H7 (cell line): ENCODE measurements at places on chromosomes 5 and 9. TPM values are rescaled to one million over a fixed set of nuclear protein-coding genes. Genes with fewer than 3 reads are reported as not detected.
A peak's percentile ranks its signal among the peaks of the same experiment; 100 is the strongest.

EQTN gene
- 0.31 and 2.1 TPM in 2 replicates for total RNA-seq

ZBTB26 gene
- total RNA-seq, result 1.9 and 2.3 TPM in 2 replicates

ITGA1 gene
- total RNA-seq, result 1.00 and 2.6 TPM in 2 replicates

PCDHA13 gene
- 1.6 and 2.5 TPM in 2 replicates for total RNA-seq

TLX3 gene
- not detected in 2 replicates for total RNA-seq

ROPN1L gene
- total RNA-seq, result 0.26 TPM in 1 of 2 replicates, not detected in the other

TNFSF15 gene
- total RNA-seq, result not detected in 2 replicates

B4GALT1 gene
- 5.5 and 6.7 TPM in 2 replicates for total RNA-seq

SPINK6 gene
- total RNA-seq, result not detected in 2 replicates

PLEKHG4B gene
- total RNA-seq, result 25.2 and 34.1 TPM in 2 replicates

IFNK gene
- not detected in 2 replicates for total RNA-seq

SLC22A4 gene
- 0.17 and 0.81 TPM in 2 replicates for total RNA-seq

TSC1 gene
- 36.8 and 39.0 TPM in 2 replicates for total RNA-seq

PCDHGA9 gene
- total RNA-seq, result 0.04 and 0.10 TPM in 2 replicates

ADAMTS19 gene
- 13.0 and 26.3 TPM in 2 replicates for total RNA-seq

CCDC192 gene
- 0.24 and 1.1 TPM in 2 replicates for total RNA-seq

- peak; percentile 12 for DNase-seq
Observed at GRCh38 chr5:83475935-83476814, 4.6 kb downstream of the VCAN start.

DNA sequence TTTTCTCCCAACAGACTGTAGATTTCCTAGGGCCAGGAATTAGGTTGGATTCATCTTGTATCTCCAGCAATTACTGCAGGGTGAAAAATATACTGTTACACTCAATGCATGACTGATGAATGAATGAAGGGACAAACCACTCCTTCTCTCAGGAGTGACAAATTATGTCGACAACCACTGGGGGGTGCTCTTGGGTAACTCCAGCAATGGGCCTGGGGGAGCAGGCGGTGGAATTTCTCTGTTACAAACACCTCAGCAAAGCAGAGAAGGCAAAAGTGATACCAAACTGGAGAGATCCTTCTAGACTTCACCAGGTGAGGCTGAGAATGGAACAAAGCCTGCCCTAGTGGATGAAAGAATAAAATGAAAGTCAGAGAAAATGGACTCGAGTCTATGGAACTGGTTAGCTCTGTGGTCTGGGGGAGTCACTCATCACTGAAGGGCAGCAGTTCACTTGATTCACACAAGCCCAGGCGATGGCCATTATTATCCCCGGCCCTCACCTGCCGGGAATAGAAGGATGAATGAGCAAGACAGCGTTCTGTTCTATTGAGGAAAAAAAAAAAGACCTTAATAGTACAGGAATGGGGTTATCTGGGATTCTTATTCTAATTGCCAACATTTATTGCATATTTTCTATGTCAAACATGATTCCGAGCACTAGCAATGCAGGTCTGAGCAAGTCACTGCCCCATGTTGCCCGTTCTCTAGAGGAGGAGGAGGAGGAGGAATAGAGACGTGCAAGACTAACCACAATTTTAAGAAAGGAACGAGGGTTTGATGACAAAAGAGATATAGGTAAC is 341.1 kb downstream of the ASTN2 start:
- peak; percentile 76 for DNase-seq

- DNase-seq, result peak; percentile 13
Observed at GRCh38 chr5:135012033-135012588, 21.9 kb downstream of the PITX1 start.

- DNase-seq, result no peak
Observed at GRCh38 chr5:129284010-129284409, 176.1 kb upstream of the ADAMTS19 start.

DNA sequence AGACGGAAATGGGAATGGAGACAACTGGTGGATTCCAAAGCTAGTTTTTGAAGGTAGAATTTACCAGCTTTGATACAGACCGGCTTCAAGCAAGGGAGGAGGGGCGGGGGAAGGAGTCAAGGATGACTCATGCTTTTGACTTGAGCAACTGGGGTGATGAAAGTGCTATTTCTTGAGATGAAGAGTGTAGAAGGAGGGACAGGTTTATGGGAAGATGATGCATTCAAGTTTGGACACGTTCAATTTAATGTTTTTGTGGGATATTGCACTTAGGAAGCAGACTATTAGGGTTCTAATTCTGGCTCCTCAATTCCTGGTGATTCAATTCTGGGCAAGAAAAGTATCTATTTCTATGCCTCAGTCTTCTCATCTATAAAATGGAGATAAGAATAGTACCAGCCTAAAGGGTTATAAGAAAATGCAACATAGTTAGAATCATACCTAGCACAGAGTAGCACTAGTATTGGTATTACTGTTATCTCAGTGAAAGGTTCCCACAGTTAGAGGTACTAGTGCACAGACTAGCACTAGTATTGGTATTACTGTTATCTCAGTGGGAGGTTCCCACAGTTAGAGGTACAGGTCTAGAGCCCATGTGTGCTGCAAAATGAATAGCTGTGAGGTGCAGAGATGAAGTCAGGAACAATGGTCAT is 4.6 kb downstream of the NIPAL4 start:
- peak; percentile 38 for DNase-seq

GRCh38 chr5:1874771-1875220 is 7.9 kb downstream of the IRX4 start:
- DNase-seq, result peak; percentile 87

GRCh38 chr9:35687306-35687705 is 2.4 kb downstream of the TPM2 start:
- peak; percentile 62 for DNase-seq

DNA sequence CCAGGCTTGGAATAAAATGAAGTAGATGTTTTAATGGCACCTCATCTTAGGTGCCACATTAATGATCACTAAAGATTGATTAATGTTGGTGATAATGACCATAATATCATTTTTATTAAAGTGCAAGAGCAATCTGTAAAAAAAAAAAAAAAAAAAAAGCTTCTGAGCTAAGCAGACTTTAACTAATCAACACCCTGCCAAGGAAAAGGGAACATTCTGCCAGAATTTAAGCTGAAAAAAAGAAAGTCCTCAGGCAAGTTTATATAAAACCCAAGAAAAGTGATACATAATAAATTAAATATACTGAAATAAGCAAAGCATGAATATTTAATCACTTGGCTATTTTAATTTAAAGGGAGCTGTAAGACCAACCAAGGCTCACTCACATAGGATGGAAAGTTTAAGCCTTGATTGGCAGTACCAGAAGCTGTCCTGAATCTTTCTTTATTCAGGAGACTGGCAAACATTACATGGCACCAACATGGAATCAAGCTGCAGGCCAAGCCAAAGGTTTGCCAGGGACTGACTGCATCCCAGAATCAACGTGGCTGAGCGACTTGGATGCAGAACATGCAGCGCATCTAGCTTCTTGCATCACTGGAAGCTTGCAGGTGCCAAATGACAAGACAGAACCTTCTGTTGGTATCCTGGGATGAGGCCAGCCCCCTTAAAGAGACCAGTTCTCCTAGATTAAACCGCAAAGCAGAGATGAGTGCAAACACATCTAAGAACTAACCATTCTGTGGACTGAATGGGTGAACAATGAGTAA is 413.6 kb downstream of the ENC1 start:
- DNase-seq, result no peak

DNA sequence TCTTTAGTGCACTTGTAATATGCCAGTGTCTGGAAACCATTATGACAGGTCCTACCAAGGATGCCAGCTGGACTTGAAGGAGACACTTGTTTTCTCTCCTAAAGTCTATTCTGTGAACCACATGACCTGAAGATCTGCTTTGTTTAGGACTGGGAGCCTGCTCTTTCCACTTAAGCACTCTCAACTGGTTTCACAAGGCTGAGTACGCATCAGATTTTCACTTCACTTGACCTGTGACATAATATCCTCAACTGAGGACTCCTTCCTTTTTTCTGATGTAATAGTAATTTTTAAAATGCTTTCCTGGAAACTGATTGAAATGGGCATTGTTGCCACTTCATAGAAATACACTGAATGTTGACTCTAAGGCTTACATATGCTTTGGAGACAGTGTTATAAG is 52.2 kb downstream of the PDE8B start:
- DNase-seq, result no peak

DNA sequence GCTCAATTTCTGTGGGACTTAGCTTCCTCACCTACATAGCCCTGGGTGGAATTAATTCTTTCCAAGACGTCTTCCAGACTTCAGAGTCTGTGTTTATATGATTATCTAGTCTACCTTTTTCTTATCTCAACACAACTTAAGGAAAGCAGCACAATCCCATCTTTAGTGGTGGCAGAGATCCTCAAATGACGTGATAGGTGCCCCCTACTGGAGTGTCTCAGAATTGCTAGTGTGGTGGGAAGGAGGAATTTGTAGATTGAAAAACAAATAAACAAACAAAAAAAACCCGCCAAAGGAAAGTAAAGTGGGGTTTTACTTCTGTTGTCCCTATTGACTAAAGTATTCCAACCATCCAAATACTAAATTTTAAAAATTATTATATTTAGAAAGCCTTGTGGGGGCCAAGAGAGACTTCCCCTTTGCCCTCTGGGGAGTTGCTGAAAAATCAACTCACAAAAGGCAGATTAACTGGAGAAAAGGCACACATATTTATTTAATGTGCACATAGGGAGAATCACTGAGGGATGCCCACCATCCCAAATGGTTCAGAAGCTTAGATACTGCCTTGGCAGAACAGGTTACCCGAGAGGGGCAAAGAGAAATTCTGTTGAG is 283.3 kb downstream of the TMEM167A start:
- peak; percentile 38 for DNase-seq

DNA sequence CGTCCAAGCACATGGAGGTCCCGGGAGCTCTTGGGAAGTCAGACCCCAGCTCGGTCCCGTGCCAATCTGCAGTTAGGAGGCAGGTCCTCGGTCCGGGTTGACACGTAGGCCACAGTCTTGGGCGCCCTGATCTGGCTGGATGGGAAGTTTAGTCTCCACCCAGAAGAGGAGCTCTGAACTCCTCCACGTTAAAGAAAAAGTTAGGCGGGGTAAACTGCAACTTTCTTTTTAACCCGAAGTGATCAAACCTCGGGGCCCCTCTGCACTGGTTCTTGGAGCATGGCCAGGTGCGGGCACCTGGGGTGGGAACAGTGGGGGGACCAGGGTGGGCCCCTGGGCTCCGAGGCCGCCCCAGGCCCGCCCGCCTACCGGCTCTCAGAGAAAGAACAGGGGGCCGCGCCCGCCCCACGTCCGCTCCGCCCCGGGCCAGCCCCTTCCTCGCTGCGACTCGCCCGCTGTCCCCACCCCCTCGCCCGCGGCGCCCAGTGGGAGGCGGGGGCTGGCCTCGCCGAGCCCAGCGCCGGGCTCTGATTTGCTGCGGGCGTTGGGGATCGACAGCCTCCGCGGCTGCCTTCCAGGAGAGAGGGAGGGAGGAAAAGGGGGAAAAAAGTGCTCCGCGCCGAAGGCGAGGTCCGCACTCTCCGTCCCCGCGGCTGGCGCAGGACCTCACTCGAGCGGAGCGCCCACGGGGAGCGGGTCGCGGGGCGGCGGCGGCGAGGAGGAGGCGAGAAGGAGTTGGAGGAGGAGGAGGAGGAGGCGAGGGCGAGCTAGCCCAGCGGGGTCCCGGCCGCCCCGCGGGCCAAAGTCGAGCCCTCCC is at the start of gene COL5A1:
TSS of gene COL5A1 (plus strand) at position 631 of the 817 bp plus-strand sequence. CDS start 385 bp downstream, outside the sequence.
- DNase-seq, result peak; percentile 99

DNA sequence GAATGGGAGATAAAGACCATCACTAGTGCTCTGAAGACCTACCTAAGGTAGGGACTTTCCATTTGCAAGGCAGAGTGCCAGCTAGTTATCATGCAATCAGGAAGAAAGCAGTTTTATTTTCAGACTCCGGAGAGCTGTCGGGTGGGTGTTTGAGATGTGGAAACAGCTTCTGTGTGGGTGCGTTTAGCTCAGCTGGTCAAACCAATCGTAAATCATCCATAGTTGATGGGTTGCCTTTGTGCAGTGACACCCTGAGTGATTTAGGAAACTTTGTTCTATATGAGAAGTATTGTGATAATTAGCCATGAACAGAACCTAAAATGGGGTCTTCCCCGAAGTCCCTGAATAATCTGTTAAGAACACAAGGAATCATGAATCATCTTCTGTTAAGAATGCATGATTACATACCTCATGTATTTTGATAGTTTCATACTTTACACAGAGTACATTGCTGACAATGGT is 284.3 kb downstream of the ARHGAP26 start:
- DNase-seq, result no peak

- DNase-seq, result no peak
Observed at GRCh38 chr5:117220730-117221129, 646.1 kb upstream of the SEMA6A start.

GRCh38 chr9:125746774-125747052 is 460 bp upstream of the PBX3 start:
- no peak for DNase-seq

DNA sequence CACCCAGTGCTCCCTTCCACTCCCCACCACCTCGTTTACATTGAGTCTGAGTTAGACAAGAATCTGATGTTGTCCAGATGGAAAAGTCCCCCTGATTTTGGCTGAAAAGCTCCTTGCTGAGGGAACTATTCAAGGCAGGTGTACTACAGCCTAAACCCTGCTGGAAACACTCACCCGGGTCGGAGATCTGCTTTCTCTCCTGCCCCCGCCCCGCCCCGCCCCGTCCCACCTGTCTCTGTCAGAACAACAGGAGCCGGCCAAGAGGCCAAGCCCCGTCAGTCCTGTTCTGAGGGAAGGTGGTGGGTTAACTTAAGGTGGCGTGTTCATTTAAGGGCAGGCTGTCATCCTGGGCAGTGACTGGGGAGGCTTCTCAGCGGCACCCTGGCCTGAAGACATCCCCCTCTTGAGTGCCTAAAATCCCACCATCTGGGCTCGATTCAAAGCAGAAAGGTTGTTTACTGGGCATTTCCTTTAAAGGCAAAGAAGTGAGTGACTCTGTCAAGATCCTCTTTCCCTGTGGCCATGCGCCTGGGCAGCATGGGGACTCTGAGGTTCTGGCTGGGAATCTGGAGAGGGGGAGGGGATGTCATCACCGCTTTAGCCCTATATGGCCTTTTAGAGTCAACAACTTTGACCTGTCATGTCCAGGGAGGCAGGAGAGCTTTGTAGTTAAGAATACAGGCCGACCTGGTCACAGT is 71.1 kb upstream of the NEURL1B start:
- DNase-seq, result peak; percentile 85

DNA sequence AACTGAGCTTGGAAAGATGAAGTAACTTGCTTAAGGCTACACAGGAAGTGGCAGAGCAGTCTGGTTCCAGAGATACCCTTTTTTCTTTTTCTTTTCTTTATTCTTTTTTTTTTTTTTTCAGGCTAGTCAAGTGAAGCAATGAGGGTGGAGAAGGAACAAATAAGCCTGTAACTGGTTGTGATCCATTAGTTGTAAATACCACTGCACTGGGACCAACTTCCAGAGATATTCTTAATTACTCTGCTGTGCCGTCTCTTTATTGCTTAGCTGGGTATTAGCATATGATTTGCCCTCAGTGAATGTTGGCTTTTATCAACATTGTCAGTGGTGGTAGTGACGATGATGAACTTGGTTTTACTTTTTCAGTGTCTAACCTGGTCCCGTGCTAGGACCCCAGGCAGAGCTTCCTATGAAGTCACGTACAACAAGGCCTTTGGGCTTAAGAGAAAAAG is 26.7 kb downstream of the LNPEP start:
- no peak for DNase-seq

GRCh38 chr9:98419260-98419603 is 163.8 kb upstream of the TBC1D2 start:
- peak; percentile 40 for DNase-seq
